Activated CD4-positive, alpha-beta T cell treated with anti-CD3 and anti-CD28 coated beads for 36 hours (primary cell): ENCODE measurements at places on chromosomes 4 and X.

GRCh38 chrX:136747003-136747986 is 33.4 kb downstream of the ARHGEF6 start:
- DNase-seq = peak; percentile 47
- peak overlapping the region; percentile 72 for H3K27ac ChIP-seq
- H3K4me1 ChIP-seq = peaks cover 89% of the 10 kb centered on the region
- peak overlapping the region; percentile 7 for H3K4me3 ChIP-seq
- H3K36me3 ChIP-seq = peaks cover 42% of the 10 kb centered on the region

DNA sequence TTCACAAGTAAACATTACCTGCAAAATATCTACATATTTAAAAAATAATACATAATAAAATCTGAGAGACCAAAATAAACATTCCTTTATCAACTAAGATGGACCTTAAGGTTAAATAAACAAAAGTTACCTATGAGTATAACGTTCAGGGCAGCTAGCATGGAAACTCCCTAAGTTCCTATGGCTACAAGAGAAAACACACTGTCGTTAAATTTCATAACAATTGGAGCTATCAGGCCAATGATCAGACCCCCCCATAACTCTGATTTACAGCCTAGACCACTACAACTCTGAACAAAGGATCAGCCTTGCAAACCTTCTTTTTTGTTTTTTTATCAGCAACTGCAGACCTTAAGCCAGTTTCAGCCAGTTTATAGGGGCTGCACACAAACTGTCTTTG is 1418.4 kb downstream of the PCDH18 start:
- no peaks in the 10 kb centered on the region for H3K27me3 ChIP-seq
- H3K4me3 ChIP-seq = no peak overlapping the region
- H3K4me1 ChIP-seq = no peaks in the 10 kb centered on the region
- no peak overlapping the region for H3K27ac ChIP-seq
- DNase-seq = no peak
- H3K36me3 ChIP-seq = no peaks in the 10 kb centered on the region

GRCh38 chrX:48482526-48482925 is 6.5 kb downstream of the FTSJ1 start:
- no peaks in the 10 kb centered on the region for H3K27me3 ChIP-seq
- no peak overlapping the region for H3K27ac ChIP-seq
- no peak overlapping the region for H3K4me3 ChIP-seq
- DNase-seq = no peak

DNA sequence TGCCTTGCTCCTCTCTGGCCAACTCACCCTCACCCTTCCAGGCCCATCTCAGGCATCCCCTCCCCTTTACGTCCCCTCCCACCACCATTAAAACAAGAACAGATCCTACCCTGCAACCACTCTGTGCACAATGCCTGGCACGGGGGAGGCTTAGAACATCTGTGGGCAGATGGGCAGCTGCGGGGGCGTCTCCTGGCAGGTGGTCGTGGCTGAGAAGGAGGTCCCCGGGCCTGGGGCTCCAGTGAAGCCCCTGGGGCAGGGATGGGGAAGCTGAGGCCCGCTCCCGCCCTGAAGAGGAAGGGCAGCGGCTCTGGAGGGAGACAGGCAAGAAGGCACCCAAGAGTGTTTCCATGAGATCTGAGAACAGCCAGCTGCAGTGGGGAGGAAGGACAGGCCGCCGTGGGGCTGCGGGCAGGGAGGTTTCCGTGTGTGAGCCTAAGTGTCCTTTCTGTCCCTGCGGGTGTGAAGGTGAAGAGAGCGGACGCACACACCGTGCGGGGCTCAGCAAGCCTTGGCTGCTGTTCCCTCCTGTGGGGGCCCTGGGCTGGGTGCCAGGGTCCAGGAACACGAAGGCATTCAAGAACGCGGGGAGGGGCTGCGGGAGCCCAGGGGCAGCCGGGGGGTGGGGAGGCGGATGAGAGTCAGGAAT is 7.8 kb upstream of the TBC1D14 start:
- H3K27me3 ChIP-seq = no peaks in the 10 kb centered on the region
- H3K4me3 ChIP-seq = no peak overlapping the region
- DNase-seq = peak; percentile 5
- peaks cover 30% of the 10 kb centered on the region for H3K4me1 ChIP-seq
- no peaks in the 10 kb centered on the region for H3K36me3 ChIP-seq
- no peak overlapping the region for H3K27ac ChIP-seq

- no peak overlapping the region for H3K4me3 ChIP-seq
- H3K27ac ChIP-seq = no peak overlapping the region
- peaks cover 13% of the 10 kb centered on the region for H3K4me1 ChIP-seq
- no peak for DNase-seq
Observed at GRCh38 chr4:723751-724530, 18.3 kb downstream of the PCGF3 start.

- H3K36me3 ChIP-seq = no peaks in the 10 kb centered on the region
- no peak overlapping the region for H3K4me3 ChIP-seq
- H3K4me1 ChIP-seq = no peaks in the 10 kb centered on the region
- H3K27me3 ChIP-seq = no peaks in the 10 kb centered on the region
Observed at GRCh38 chrX:85221361-85221760, 22.2 kb downstream of the SATL1 start.

DNA sequence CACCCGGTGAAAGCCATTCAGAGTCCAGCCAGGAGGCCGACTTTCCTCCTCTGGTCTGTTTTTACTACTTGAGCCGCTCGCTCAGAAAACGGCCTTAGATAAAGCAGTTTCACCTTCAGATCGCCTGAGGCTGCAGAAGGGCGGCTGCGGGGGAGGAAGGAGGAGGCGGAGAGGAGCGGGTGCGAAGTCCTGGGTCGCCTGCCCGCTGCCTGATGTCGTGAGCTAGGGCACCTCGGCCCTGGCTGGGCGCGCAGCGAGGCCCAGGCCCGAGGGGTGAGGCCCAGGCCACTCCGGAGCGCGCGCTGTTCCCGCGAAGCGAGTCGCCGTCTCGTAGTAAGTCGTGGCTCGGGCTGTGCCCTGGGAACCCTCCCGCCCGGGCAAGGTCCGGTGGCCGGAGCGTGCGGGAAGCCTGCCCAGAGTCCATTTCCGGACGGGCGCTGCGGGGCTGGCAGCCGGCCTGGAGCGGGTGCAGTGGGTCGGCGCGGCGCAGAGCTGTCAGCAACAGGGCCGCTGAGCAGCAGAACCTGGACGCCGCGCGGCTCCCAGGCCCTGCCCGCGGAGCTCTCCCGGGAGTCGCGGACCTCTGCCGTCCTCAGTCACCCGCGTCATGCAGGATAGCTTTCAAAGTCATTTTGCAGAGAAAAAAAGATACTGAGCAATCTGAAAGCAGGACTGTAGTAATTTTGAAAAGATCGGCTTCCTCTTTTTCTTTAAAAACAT is 18.6 kb downstream of the TRIM2 start:
- H3K4me1 ChIP-seq = peaks cover 32% of the 10 kb centered on the region
- peak overlapping the region; percentile 76 for H3K4me3 ChIP-seq
- peak overlapping the region; percentile 71 for H3K27ac ChIP-seq
- peak; percentile 43 for DNase-seq

- H3K27me3 ChIP-seq = peaks cover 25% of the 10 kb centered on the region
- no peaks in the 10 kb centered on the region for H3K36me3 ChIP-seq
- H3K4me1 ChIP-seq = peaks cover 19% of the 10 kb centered on the region
- DNase-seq = peak; percentile 9
- H3K27ac ChIP-seq = no peak within 1 kb of the TSS
Observed at GRCh38 chr4:23889814-23890341, at the start of gene PPARGC1A. TSS of gene PPARGC1A (minus strand) at chr4:23890047. CDS start at chr4:23889957, 90 bp downstream.

DNA sequence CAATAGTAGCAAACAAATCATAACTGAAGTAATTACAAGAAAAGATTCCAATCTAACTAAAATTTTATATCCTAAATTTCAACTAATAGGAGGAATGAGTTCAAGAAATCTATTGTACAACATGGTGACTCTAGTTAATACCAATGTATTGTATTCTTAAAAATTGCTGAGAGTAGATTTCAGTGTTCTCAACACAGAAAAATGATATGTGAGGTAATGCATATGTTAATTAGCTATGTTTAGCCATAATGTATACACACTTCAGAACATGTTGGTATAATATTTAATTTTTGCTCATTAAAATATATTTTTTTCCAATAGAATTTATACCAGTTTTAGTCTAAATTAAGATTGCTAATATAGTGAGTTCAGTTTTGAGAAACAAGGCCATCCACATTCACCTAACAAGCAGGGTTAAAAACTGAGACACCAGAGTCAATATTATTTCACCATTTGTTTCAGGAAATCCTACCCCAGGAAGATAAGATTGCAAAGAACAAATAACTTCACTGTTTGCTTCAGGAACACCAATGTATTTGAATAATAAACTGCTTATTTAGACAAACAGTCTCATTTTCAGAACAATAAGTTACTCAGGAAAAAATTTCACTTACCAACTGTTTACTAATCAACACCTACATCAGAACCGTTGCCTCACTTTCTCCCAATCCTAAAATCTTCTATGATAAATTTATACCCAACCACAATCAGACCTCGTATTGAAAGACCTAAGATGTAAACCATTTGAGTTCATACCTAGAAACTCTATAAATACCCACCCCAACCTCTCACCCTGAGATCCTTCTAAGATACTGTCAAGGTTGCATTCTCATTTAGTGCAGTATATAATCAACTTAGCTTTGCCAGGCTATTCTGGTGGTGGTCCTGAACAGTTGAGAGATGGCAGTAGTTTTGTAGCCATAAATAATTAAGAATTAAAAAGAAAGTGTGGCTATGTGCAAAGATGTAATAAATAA is 132.8 kb downstream of the MAB21L2 start:
- no peaks in the 10 kb centered on the region for H3K27me3 ChIP-seq
- no peak overlapping the region for H3K27ac ChIP-seq
- DNase-seq = no peak
- H3K4me1 ChIP-seq = no peaks in the 10 kb centered on the region

DNA sequence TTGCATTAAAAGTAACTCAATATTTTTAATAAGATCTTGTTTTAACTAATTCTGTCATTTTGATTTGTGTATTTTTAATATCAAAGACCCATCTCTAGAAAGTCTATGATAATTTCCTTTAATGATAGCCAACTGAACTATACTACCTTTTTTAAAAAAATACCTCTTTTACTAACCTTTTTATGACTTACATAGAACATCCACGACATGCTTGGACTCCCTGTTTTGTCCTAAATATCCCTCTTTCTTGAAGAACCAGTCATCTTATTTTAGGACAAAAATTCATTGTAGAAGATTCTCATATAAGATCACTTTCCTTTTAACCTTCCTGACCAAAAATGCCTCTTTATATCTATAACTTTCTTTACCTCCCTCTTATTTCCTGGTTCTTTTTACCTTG is 76.8 kb upstream of the GC start:
- H3K27ac ChIP-seq = no peak overlapping the region
- H3K36me3 ChIP-seq = no peaks in the 10 kb centered on the region
- no peak for DNase-seq
- no peaks in the 10 kb centered on the region for H3K4me1 ChIP-seq
- no peak overlapping the region for H3K4me3 ChIP-seq

- no peaks in the 10 kb centered on the region for H3K36me3 ChIP-seq
- H3K4me1 ChIP-seq = peaks cover 6% of the 10 kb centered on the region
- no peak for DNase-seq
- no peak overlapping the region for H3K4me3 ChIP-seq
Observed at GRCh38 chrX:103830848-103831247, 1.2 kb downstream of the RAB9B start.

DNA sequence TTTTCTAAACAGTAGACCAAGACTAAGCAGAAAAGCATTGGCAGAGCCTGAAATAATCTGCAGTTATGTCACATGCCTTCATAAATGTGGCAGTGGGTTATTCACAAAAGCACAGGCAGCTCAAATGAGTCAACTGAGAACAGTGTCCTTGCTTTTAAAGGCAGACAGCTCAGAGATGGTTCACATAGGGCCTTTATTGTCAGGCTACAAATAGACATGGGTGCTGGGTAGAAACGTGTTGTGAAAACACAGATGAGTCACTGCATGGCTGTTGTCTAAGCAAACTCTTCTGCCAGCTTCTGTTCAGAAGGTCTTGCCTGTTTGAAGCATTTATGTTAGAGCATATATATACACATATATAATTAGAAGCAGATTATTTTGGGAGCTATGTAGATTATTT is 118.0 kb downstream of the SLC4A4 start:
- no peak overlapping the region for H3K27ac ChIP-seq
- no peak overlapping the region for H3K4me3 ChIP-seq
- H3K36me3 ChIP-seq = no peaks in the 10 kb centered on the region

DNA sequence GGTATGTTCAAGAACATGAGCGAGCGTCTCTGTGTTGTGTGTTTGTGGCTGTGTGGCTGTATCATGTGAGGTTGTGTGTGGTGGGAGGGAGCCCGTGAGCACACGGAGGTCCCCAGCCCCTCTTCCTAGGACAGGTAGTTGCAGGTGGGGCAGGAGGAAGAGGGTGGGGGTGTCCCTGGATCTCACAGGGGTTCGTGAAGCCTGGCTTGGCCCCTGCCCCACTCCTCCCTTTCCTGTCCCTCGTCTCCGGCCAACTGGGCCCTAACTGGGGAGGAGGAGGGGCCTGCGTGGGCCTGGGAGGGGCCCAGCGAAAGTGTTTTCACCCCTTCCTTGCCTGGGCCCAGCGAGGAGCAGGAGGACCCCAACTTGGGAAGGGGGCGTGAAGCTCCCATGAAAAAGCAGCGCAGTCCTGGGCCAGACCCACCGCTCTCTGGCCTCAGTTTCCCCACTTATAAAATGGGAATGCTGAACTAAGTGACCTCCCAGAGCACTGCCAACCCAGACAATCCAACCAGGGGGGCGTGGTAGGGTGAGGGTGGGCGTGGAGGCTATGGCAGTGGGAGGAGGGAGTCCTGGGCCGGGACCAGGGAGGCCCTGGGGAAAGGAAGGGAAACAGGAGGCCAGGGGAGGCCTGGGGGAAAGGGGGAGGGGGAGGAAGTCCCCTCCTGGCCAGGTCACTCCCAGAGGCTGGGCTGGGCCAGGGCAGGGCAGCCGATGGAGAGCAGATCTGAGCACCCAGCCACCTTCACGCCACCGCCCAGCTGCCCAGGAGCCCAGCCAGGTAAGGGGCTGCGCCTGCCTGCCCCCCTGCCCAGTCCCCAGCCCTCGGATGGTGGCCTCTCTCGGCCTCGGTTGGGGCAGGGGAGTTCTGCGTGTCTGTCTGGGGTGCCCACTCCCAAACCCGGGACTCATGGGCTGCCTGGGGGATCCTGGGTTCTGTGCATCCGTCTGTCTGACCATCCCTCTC is at the start of gene AVPR2:
AVPR2 (plus strand) TSS at position 683 of the 967 bp plus-strand sequence. CDS start 473 bp downstream, outside the sequence.
- no peaks in the 10 kb centered on the region for H3K27me3 ChIP-seq
- peaks cover 36% of the 10 kb centered on the region for H3K4me1 ChIP-seq
- no peaks in the 10 kb centered on the region for H3K36me3 ChIP-seq
- DNase-seq = no peak

DNA sequence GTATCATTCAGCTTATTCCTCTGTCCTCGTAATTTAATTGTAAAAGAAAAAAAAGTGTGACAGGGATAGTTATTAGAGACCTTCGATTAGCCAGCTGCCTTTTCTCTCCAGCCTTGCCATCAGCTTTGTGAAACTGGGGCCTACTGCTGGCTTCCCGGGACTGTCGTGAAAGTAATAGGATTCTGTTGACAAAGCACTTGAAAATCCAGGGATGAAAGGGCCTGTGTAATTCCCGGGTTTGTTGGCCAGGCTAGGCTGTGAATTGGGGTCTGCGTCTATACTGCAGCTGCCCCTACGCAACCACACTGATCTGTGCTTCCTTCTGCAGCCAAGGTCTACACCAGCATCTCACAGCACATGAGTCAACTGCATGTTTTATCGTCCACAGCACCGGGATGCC is 120.4 kb upstream of the SCML1 start:
- peaks cover 9% of the 10 kb centered on the region for H3K4me1 ChIP-seq
- no peak overlapping the region for H3K27ac ChIP-seq
- no peaks in the 10 kb centered on the region for H3K36me3 ChIP-seq
- H3K4me3 ChIP-seq = no peak overlapping the region
- no peak for DNase-seq

GRCh38 chr4:105631818-105632400 is 76.6 kb downstream of the INTS12 start:
- H3K36me3 ChIP-seq = no peaks in the 10 kb centered on the region
- H3K27ac ChIP-seq = no peak overlapping the region
- no peak for DNase-seq
- H3K4me3 ChIP-seq = no peak overlapping the region
- no peaks in the 10 kb centered on the region for H3K4me1 ChIP-seq
